Fibroblast of upper back skin (primary cell): ENCODE measurements at places on chromosomes 2 and 18.
A peak's percentile ranks its signal among the peaks of the same experiment; 100 is the strongest.

- DNase-seq = no peak
These were observed 50.5 kb downstream of the RAB27B start for GRCh38 chr18:54878659-54879358.

DNA sequence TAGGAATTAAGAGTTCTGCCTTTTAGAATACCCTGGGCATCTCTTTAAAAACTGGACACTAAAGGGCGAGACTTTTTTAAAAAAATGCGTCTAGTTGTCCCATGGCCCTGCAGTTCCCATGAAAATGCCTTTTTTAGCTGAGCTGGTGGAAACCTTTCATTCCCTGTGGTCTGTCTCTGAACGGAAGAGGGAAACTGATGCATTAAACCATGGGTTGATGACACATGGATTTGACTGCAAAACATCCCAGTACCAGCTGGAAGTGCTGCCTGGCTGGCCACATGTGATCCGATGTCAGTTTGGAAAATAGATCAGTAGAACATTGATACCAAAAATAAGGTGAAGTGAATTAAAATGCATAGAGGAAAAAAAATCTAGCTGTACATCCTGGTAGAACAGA, 129.2 kb downstream of the MYO1B start:
- no peak for DNase-seq

DNA sequence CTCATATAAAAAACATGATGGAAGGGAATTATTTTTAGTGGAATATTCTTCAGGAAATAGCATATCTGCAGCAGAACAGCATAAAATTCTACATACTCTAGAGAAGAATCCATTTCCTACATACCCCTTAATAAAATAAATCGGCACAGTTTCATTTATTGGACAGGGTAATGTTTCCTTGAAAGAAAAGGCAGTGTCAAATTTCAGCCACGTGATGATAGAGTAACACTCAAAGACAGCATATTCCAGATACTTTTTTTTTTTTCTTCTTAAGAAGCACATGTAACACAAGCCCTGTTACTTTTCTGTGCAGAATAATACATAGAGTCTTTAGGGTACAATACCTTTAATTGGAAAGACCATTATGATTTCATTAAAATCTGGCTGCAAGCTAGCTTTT, 204.4 kb downstream of the SRBD1 start:
- DNase-seq = peak; percentile 27

GRCh38 chr2:46850742-46851141, 64.9 kb downstream of the MCFD2 start:
- peak; percentile 91 for DNase-seq

DNA sequence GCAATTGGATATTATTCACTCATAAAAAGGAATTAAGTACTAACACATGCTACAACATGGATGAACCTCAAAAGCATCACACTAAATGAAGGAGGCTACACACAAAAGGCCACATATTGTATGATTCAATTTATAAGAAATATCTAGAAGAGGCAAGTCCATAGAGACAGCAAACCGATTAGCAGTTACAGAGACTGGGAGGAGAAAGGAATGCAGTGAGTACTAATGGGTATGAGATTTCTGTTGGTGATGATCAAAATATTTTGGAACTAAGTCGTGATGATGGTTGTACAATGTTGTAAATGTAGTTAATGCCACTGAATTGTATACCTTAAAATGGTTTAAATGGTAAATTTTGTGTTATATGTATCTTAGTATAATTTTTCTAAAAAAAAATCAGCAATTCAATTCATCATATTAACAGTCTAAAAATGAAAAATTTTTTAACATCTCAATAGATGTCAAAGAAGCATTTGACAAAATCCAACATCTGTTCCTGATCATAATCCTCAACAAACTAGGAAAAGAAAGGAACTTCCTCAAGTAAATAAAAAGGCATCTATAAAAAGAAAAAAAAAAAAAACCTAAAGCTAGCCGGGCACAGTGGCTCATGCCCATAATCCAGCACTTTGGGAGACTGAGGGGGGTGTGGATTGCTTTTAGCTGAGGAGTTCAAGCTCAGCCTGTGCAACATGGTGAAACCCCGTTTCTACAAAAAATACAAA, 98.1 kb downstream of the TGIF1 start:
- DNase-seq = peak; percentile 29

DNA sequence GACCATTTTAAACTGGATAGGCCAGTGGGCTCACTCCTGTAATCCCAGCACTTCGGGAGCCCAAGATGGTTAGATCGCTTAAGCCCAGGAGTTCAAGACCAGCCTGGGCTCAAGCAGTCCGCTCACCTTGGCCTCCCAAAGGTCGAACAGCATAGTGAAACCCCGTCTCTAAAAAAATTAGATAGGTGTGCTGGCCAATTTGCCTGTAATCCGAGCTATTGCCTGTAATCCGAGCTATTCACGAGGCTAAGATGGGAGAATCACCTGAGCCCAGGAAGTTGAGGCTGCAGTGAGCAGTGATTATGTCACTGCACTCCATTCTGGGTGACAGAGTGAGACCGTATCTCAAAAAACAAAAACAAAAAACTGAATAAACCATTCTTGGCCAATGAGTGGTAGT, 52.6 kb upstream of the EMILIN2 start:
- DNase-seq = no peak

DNA sequence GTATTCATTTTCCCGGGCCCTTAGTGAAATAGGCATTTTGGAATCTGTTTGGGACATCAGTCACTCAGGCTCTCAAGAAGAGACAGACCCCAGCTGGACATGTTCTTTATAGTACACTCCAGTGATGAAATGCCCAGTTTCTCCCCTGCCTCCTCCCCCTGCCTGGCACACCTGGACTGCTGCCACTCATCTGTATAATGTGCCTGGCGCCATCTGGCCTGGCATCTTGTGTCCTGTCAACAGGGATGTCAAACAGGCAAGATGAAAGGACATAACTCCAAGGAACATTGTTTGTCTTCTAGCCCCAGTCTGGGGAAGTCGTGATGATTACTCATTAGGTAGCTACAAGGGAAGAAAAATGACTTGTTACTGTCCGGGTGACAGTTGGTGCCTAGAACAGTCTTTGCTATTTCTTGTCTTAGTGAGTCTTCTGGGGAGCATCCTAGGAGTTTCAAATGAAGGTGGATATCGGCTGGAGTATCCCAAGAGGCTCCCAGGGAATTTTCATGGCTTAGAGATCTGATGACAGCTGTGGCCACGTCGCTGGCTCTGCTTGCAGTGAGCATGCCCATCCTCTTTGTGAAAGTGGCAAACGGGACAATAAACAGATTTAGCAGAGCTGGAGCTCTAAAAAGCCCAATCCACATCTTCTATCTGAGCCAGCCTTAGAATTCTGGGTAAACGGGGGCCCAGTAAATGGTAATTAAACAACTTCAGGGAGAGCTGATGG, 153.6 kb downstream of the ALK start:
- peak; percentile 31 for DNase-seq

GRCh38 chr2:23498943-23499342, 114.0 kb downstream of the KLHL29 start:
- DNase-seq = peak; percentile 40

- no peak for DNase-seq
These were observed 46.3 kb upstream of the AQP4 start for GRCh38 chr18:26911840-26912239.

GRCh38 chr2:128245813-128246212, 72.9 kb downstream of the HS6ST1 start:
- DNase-seq = no peak

GRCh38 chr2:186913870-186914269, 64.9 kb upstream of the ZSWIM2 start:
- DNase-seq = no peak

DNA sequence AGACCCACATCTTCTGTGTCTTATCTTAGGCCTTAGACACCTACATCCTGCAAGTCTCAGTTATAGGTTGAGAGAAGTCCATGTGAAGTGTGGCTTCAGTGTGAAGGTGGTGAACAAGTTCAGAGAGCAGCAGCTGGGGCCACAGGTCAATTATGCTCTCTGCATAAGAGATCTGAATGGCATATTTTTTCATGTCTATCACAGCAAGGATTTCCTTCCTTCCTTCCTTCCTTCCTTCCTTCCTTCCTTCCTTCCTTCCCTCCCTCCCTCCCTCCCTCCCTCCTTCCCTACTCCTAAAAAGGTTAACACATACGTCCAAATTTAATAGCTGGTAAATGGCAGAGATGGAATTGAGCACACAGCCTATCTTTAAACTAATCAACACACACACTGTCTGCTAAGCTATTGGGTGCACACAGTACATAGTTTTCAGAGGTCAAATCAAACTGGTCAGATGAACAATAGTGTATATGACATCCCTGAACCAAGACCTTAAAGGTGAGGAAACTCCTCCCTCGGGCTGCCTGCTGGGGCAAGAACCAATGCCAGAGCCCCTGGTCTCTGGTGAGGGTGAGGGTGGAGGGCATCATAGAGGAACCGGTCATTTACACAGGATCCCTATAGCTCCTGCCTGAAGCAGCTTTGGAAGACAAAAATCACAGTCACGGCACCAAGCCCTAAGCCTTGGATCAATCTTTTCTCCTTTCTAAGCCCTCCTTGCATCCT, 240.9 kb downstream of the ICOS start:
- DNase-seq = no peak

DNA sequence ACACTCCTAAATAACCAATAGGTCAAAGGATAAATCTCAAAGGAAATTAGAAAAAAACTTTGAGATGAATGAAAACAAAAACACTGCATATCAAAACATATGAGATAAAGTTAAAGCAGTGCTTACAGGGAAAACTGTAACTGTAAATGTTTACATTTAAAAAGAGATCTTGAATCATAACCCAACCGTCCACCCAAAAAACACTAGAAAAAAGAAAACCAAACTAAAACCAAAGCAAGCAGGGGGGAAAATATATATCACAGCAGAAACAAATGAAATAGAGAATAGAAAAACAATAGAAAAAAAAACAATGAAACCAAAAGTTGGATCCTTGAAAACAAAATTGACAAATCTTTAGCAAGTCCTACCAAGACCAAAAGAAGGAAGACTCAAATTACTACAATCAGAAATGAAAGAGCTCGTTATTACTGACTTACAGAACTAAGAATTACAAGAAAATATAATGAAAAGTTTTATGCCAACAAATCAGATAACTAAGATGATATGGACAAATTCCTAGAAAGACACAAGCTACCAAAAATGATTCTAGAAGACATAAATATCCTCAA, 65.6 kb downstream of the TLK1 start:
- no peak for DNase-seq
